ENCODE measurements at places on chromosomes 5 and 9.

- no peak for DNase-seq
These were observed 4.9 kb upstream of the RARS1 start for GRCh38 chr5:168481330-168481788.

- DNase-seq: no peak
These were observed 61.4 kb downstream of the LMX1B start for GRCh38 chr9:126675147-126675467.

GRCh38 chr5:107263387-107264018 lies 407.2 kb downstream of the EFNA5 start:
- no peak for DNase-seq

GRCh38 chr5:92309336-92309991 lies 926.3 kb upstream of the ARRDC3 start:
- peak; percentile 16 for DNase-seq

GRCh38 chr5:37994729-37995128 lies 154.9 kb upstream of the GDNF start:
- no peak for DNase-seq

DNA sequence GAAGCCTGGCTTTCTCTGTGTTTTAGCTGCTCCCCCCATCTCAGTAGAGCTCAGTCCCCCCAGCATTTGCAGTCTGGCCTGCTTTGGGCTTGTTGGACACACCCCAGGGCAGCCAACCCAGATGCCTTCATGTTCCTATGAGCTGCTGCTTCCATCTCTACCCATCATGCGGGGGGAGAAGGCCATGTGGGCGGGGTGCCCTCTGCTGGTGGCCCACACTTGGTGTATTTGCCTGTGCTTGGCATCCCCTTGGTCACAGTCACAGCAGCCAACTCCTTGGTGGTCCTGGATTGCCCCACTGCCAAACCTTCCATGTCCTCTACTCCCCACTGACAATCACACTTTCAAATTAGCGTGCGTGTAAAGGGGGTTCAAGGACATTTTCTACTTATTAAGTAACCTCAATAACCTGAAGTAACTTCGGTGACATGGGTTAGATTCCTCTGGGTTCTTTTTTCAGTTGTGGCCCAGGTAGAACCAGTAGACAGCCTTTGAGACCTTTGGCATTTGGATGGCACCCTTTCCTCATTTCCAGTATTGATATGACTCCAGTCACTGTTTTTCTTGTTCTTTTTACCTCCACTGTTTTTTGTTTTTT lies 42.8 kb downstream of the SNX30 start:
- peak; percentile 15 for DNase-seq

GRCh38 chr5:5235685-5236084 lies 95.6 kb downstream of the ADAMTS16 start:
- no peak for DNase-seq

DNA sequence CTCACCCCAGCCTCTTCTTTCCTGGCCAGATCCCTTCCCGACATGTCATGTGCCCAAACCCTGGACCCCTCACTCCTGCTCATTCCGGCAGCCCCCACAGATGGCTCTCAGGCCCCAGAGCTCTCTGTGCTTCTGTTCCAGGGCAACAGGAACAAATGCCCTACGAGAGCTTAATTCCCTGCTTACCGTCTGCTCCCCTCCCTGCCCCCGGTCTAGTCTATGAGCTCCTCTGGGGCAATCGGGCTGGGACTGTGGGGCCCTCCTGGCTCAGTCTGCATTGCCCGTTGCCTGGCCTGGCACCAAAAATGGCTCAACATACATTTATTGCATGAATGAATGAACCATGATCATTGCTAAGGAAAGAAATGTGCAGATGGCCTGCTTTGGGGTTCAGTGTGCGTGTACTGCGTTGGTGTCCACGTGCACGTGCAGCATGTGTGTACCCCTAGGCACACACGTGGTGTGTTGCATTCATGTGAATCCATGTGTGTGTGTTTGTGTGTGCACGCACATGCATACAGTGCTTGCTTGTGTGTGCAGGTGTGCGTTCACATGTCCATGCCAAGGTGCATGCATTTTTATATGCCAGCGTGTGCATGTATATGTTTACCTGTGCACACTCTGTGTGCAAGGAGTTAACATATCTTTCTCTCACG lies 201.2 kb upstream of the IER5L start:
- no peak for DNase-seq

GRCh38 chr5:177509991-177510566 lies 453 bp upstream of the DOK3 start:
- DNase-seq: no peak

DNA sequence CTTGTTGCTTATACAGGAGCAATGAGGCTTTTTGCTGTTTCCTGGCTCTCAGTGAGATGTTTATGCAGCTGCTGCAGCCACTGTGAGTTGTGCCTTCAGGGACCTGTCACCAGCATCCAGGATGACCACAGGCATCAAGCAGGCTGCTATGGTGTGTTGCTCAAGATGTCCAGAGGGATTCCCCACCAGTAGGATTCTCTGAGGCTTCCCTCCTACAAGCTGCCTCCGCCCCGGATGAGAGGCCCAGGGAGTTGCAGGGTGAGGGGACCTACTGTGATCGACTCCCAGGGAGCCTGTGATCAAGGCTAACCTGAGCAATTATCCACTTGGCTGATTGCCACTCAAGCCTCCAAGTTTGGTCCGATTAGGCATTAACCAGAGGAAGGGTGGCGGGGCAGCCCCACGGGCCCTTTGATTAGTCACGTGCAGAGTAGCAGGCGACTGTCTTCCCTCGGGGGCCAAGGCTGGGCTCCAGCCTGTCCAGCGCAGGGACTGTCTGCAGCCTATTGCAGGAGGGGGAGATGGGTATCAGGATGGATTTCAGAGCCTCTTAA lies 1.8 kb upstream of the FAT2 start:
- DNase-seq: no peak

DNA sequence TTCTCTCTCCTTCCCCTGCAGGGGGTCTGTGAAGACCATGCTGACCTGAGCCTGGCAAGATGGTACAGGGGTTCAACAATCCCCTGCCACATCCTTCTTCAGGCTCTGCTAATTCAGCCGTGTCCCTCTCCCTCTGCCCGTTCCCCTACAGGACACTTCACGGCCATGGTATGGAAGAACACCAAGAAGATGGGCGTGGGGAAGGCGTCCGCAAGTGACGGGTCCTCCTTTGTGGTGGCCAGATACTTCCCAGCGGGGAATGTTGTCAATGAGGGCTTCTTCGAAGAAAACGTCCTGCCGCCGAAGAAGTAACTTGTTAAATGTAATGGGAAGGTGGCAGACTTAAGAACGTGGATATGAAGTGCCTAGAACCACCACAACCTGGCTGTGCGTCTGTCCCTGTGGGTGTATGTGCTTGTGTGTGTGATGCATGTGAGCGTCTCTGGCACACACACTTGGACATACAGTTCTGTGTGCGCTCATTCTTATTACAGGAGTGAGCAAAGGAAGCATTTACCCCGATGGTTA lies 6.9 kb upstream of the CCIN start:
- DNase-seq: no peak

GRCh38 chr9:124066783-124067577 lies 55.4 kb downstream of the LHX2 start:
- DNase-seq: no peak

GRCh38 chr5:160555581-160555970 lies 133.9 kb downstream of the PTTG1 start:
- DNase-seq: no peak

GRCh38 chr5:101966476-101966875 lies 329.6 kb downstream of the SLCO4C1 start:
- DNase-seq: no peak

DNA sequence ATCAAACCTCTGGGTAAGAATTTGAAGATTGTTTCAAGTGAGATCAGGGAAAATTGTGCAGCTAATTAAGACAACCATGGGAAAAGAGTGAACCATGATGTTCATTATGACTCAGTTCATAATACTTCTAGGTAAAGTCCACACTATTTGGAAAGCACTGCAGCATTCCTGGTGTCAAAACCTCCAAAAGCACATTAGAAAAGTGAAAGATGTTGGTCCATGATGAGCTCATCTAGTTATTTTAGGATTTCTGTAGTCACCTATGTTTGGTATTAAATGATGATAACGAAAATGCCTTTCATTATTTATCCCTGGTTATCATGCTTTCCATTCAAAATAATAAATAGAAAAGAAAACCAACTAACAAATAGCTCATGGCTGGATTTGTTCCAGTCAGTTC lies 49.1 kb downstream of the PTCD2 start:
- DNase-seq: no peak

Measured in fibroblast of skin of left quadriceps (primary cell).